ENCODE measurements at places on chromosomes 11 and 22.

- no peak for DNase-seq
Observed at GRCh38 chr11:35804451-35805040, 139.3 kb upstream of the LDLRAD3 start.

- no peak for DNase-seq
Observed at GRCh38 chr11:112539741-112540140, 279.1 kb upstream of the PLET1 start.

DNA sequence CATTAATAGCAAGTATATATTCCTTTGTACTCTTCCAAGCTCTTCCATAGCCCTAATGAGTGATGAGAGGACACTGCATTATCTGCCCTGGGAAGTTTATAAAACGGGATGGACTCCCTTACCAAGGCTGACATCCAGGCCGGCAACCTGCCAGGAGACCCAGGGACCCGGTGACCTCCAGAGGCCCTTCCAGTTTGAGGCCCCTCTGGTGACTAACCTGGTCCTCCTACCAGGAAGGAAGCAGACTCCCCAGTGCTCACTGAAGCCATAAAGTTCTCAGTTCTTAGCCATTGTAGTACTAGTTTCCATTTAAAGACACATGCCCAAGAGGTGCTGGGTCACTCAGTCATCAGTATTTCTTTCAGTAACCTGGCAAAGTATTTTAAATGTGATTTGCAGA, 345.4 kb downstream of the TENM4 start:
- no peak for DNase-seq

DNA sequence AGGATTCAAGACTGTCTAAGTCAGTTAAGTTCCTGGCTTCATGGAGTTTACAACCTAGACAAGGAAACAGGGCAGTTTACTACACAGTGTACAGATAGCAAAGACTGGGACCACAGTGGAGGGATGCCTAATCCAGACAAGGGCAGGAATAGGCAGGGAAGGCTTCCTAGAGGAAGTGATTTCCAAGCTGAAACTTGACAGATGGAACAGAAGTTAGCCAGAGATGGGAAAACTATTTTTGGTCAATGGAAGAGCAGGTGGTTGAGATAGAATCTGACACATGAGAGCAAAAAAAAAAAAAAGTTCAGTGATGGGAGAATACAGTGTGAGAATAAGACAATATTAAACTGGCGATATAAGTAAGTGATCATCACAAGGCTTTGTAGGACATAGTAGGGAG, 1.3 kb downstream of the COA4 start:
- no peak for DNase-seq

DNA sequence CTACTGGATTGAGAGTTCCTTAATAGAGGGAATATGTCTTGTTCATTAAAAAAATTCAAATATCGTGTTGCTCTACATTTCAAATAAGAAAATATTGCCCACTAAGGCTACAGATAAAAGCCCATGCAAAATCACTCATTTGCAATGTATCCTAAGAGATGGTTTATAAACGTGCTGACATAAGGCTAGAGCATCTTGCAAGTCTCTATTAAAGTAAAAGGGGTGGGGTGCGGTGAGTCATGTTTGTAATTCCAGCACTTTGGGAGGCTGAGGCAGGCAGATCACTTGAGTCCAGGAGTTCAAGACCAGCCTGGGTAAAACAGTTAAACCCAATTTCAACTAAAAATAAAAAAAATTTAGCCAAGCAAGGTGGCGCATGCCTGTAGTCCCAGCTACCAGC, 70.3 kb downstream of the PGR start:
- DNase-seq = no peak

DNA sequence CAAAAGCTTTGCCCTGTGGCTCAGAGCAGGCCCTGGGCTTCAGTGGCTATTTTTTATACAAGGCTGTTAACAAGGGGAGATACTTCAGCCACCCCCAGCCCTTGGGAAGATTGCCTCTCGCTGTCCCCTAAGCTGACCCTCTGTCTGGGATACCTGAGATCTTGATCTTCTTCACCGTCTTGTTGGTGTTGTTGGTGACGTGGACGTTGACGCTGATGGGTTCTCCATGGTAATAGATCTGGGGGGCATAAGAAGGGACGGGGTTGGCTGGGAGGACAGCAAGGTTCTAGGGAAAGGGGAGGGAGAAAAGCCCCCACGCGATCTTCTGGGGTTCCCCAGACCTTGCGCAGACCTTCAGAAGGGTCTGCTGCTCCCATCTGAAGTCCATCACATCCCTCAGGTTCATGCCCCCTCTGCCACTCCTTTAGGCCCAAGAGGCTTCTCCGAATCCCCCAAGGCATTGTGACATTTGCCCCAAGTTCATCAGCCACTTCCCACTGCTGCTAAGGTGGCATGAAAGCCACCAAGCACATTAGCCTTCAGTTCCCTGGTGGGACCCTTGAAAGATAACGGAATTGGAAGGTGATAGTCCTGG, 36.7 kb downstream of the TPBGL start:
- no peak for DNase-seq

DNA sequence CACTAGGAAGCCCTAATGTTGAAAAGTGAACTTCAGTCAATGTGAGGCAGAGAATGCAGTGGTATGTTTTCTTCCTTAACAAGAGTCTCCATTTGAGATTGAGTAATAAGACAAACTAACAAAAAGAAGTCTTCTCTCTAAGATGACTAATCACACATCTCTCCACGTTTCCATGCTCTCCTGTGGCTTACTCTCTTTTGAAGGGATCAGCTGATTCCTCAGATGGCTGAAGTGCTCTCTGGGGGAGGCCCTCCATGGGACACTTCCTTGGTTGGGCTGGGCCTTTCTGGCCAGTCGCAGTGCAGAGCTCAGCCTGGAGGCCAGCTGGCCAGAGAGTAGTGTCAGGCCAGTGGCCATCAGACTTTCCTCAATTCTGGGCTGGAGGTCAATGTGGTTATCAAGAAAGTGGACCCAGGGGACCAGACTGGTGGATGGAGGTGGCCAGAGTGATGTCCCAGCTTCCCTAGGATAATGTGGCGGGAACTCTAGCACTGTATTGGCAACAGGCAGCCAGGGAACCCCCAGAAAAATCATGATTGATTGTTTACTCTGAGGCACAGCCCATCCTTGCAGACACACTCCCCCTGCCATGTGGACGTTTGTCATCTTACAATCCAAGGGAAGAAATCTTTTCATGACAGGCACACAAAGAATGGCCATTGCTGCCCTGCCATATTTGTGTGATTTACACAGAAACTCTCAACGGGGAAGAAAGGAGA, 14.5 kb downstream of the CSRP3 start:
- no peak for DNase-seq

DNA sequence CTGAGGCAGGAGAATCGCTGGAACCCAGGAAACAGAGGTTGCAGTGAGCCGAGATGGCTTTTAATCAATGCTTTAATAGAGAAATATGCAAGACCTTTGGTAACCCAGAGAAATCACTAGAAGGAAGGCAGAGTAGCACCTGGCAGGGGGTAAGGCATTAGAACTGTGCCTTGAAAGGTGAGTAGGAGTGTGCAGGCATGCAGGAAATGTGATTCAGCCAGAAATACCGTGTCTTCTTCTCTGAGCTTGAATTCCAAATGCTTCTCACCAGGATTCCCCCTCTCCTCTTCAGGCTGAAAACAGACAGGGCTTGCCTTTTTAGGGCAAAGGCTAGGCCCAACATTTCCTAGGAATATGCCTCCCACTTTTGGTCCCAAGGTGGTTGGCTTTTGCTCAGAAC, 51.0 kb downstream of the OR4D9 start:
- DNase-seq = no peak

DNA sequence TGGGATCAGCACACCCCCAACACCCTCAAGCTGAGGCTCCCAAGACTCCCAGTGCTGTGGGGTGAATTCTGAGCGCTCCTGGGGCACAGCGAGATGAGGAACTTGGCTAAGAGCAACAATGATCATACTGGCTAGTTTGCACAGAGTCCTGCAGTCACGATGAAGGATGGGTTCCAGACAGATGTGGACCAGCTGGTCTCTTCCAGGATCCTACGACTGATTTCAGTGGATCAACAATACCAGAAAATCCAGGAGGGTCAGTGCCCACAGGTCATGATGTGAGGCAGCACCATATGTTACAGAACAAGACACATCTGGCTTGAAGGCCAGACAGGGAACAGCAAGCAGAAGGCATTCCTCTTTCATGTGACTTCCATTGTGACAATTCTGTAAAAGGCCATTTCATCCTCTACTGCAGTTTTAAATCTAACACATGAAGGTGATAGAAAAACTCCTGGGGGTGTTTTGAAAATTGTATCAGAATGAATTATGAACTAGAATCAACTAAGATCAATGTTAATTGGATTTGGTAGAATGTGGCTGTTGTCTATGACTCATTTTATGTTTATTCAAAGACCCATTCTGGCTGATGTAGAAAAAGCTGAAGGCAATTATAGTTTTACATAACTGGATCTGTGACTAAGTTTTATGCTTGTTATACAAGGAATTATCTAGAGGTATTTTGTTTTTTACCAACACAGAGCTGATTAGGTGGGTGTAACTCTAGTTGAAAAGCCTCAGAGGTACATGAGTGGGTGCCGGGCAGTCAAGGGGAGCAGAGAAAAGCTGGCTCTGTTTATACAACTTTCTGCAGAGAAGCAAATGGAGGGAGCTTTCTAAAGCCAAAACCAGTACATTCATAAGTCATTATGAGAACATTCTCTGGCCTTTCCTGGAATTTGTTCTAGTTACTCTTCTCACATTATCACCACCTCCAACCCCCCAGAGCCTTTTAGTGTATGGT, 29.1 kb downstream of the OR52K1 start:
- no peak for DNase-seq

DNA sequence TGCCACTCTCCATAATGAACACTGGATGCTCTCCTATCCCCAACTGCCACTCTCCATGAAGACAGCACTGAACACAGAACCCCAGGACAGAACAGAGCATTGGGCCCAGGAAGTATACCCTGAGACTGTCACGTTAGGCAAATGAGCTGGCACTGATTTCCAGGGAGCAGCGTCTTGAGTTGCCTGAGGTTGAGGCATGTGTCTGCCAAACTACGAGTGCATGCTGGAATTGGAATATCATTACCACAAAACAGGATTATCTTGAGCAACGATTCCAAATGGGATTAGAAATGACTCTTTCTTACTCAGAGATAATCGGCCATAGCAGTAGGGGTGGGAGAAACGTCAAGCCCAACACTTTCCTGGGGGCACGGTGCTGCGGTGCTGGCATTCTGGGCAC, 39.9 kb downstream of the CLPB start:
- DNase-seq = no peak

DNA sequence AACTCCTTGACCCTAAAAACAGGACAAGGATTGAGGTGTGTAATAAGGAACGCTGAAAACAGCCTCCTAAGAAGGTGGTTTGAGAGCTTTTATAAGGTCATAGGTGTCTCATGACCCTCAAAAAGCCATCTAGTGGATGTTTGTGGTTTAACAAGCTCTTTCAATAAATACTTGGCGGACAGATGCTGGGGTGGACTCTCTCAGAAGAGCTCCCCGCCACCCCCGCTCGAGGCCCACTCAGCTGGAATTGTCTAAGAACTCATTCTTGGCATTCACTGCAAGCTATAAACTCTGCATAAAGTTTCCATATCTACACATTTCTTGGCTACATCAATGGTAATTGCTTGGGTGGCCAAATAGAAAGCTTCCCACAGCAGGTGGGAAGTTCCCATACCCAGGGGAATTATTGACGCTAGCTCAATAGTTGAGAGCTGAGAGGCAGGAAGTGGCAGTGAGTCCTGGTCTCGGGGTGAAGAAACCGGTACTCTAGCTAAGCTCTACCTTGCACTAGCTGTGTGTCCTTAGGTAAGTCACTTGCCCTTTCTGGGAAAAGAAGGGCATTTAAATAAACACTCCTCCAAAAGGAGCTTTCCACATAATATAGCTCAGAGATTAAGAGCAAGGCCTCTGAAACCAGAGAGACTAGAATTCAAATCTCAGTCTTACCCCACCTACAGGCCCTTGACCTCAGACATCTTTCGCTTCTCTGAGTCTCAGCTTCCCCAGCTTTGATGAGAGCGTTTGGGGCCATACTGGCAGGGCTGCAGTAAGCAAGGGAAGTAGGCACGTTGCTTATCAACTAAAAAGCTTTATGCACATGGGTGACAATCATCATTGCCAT, 6.4 kb downstream of the MS4A15 start:
- DNase-seq = no peak

Data from H4 (cell line).